ENCODE measurements at places on chromosomes 4 and X.

DNA sequence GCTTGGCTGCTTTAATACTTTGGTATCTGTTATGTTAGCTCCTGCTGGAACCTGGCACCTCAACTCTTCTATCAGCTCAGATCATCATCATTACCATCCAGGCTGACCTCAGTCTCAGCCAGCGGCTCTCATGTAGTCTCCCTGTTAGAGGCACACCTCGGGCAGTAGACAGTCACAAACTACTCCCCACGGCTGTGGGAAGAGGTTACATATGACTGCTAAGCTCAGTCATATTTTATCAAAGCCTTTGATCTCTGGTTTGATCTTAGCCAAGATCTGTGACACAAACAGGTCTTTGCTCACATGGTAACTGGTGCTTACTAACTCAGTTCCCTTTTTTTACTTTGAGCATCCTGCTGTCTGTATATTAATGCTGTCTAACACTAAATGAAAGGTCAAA lies 384.9 kb downstream of the CENPC start:
- DNase-seq: no peak

GRCh38 chrX:148024425-148025148 lies 43.5 kb downstream of the FMR1NB start:
- no peak for DNase-seq

- no peak for DNase-seq
These were observed 43.2 kb downstream of the ASMT start for GRCh38 chrX:1658071-1658491.

- DNase-seq: peak; percentile 16
These were observed 277.3 kb upstream of the HAND2 start for GRCh38 chr4:173807347-173807746.
